ENCODE measurements at places on chromosomes 5 and 9. TPM values are rescaled to one million over a fixed set of nuclear protein-coding genes. Genes with fewer than 3 reads are reported as not detected.

CDX1 gene
- not detected for total RNA-seq

- H3K27me3 ChIP-seq, result peaks cover 13% of the 10 kb centered on the region
- no peaks in the 10 kb centered on the region for H3K4me1 ChIP-seq
- H3K4me3 ChIP-seq, result no peak overlapping the region
- H3K27ac ChIP-seq, result no peak overlapping the region
- H3K36me3 ChIP-seq, result no peaks in the 10 kb centered on the region
Measured at GRCh38 chr5:175642998-175643397, 14.9 kb upstream of the HRH2 start.

DNA sequence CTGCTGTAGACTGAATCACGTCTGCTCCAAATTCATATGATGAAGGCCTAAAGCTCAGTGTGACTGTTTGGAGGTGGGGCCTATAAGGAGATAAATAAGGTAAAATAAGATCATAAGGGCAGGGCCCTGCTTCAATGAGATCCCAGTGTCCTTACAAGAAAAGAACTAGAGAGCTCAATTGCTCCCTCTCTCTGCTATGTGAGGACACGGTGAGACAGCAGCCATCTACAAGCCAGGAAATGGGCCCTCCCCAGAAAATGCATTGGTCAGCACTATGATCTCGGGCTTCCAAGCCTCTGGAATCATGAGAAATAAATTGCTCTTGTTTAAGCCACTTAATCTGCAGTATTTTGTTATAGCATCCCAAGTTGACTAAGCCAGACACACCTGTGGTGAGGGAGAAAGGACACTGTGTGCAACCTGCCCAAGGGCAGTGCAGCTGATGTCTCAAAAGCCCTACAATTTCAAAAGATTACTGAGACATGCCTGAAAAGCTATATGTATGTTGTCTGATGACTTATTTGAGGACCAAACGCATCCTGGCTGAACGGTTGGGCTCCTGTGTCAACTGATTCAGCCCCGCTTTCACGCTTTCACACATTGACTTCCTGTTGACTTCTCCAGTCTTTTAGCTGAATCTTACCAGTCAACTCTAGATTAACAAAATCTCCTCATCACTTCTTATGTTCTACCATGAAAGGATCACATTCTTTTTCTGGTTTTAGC is 13.2 kb downstream of the GZMK start:
- H3K4me3 ChIP-seq, result no peak overlapping the region
- no peak overlapping the region for H3K27ac ChIP-seq
- H3K36me3 ChIP-seq, result no peaks in the 10 kb centered on the region
- no peaks in the 10 kb centered on the region for H3K4me1 ChIP-seq

- H3K27ac ChIP-seq, result no peak overlapping the region
- no peaks in the 10 kb centered on the region for H3K4me1 ChIP-seq
- no peaks in the 10 kb centered on the region for H3K36me3 ChIP-seq
- DNase-seq, result no peak
- no peaks in the 10 kb centered on the region for H3K27me3 ChIP-seq
Measured at GRCh38 chr5:16033187-16033925, 146.2 kb downstream of the MARCHF11 start.

Measured in esophagus squamous epithelium (tissue), 5 donors.